ENCODE measurements at places on chromosomes 1 and 21.

DNA sequence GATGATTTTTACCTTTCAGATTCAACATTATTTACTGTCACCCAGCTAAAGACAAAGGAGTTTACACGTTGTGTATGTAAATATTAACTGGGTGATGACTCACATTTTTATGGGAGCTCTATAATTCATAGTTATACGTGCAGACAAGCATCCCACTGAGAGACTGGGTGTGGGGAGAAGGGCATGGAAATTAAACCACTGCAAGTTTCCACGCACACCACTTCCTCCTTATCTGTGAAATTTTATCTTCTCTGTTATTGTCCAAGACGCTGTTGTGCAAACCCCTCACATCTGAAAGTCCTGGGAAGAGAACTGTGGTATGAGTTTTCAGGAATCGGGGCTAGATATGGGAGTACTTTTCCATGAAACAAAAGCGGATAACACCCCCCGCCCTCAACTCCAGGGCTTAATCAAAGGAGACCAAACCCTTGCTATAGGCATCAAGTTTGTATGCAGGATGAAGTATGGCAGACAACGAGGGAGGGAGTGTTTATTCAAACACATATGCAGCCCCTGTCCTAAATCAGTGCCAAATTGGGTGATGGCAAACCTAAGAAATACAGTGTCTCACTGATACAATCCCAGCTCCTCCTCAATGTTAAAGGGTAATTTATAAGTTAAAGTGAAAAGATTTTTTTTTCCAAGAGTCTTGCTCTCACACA is 23.3 kb upstream of the DPT start:
- DNase-seq, result peak; percentile 17

DNA sequence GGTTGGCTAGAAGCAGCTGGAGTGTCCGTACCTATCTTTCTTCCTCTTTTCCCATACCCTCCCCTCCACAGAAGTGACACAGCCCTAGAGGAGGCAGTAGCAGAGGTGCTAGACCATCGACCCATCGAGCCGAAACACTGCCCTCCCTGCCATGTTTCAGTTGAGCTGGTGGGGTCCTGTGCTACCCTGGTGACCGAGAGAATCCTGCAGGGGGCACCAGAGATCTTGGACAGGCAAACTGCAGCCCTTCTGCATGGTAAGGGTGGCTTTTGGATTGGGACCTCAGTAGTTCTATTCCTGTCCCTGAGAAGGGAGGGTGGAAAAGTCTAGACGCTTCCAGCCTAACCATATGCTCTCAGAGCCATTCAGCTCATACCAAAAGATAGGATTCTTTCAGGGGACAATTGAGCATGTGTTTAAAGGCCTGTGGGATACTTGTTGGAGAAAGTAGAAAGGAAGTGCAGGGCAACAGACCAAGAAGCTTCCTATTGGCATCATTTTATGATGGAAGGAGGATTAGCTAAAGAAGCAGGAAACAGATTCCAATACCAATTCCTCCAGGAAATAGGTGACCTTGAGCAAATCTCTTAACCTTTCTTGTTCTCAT is 11.7 kb upstream of the BNIPL start:
- no peak for DNase-seq

GRCh38 chr1:51910221-51911000 is 31.9 kb upstream of the NRDC start:
- DNase-seq, result no peak

DNA sequence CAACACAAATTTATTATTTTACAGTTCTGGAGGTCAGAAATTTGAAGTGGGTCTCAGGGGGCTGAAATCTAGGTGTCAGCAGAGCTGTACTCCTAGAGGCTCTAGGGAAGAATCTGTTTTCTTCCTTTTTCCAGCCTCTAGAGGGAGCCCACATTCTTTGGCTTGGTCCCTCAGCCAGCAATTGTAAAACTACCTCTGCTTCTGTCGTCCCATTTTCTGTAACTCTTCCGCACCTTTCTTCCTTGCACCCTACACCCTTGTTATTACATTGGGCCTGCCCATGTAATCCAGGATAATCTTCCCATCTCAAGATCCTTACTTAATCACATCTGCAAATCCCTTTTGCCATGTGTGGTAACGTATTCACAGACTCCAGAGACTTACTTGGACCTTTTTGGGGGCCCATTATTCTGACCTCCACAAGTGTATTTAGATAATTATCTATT is 24.8 kb upstream of the THEM4 start:
- no peak for DNase-seq

GRCh38 chr1:186681801-186682200 is 1.6 kb upstream of the PTGS2 start:
- no peak for DNase-seq

DNA sequence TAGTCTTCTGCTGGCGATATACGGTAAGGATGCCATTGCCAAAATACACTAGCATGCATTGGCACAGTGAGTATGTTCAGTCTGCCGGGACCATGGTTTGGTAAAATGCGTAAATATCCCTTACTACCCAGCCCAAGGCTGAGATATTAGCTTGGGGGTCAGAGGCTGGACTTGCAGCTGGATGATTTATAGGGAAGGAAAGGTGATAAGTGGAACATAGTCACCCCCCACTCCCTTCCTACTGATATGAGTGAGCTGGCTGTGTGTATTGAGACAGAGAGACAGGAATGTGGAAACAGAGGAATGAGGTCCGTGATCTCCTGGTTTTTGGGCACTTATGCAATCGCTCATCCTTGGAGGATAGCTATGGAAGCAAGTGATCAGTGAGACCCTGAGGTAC is 642.8 kb downstream of the KCNT2 start:
- DNase-seq, result no peak

DNA sequence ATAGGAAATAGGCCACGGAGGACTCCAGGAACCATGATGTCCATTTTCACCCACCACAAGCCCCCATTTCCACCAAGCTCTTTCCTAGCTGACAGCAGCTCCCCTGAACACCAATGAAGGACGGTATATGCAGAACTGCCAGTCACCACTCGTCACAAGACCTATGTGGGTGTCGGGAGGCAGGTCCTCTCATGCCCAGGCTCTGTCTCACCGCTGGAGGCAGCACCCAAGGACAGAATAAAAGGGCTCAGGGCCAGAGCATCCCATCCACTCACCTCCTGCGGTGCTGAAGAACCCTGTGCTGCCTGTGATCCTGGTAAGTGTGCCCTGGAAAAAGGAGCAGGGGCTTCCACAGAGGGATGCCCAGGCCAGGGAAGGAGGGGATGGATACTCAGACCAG is at the start of gene LCE1F:
TSS of gene LCE1F (plus strand) at position 266 of the 400 bp plus-strand sequence. CDS start 1,232 bp downstream, outside the sequence.
- DNase-seq, result no peak

GRCh38 chr1:213369465-213369864 is 318.4 kb downstream of the RPS6KC1 start:
- no peak for DNase-seq

GRCh38 chr1:234743791-234744611 is 134.0 kb upstream of the IRF2BP2 start:
- no peak for DNase-seq

Measured in Panc1 (cell line).